ENCODE measurements at places on chromosomes 11 and 22.

DNA sequence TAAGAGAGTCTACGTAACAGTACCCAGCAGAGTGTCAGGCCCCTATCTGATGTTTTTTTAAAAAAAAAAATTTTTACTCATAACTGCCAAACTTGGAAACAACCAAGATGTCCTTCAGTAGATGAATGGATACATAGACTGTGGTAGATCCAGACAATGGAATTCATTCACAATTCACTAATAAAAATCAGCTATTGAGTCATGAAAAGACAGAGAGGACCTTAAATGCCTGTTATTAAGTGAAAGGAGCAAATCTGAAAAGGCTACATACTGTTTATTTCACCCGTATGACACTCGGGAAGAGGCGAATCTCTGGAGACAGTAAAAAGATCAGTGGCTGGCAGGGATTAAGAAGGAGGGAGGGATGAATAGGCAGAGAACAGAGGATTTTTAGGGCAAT, 541.4 kb upstream of the TENM4 start:
- no peaks in the 10 kb centered on the region for H3K4me1 ChIP-seq
- H3K27ac ChIP-seq: no peak overlapping the region
- H3K4me3 ChIP-seq: no peak overlapping the region
- no peaks in the 10 kb centered on the region for H3K27me3 ChIP-seq
- no peak for DNase-seq
- no peaks in the 10 kb centered on the region for H3K36me3 ChIP-seq

DNA sequence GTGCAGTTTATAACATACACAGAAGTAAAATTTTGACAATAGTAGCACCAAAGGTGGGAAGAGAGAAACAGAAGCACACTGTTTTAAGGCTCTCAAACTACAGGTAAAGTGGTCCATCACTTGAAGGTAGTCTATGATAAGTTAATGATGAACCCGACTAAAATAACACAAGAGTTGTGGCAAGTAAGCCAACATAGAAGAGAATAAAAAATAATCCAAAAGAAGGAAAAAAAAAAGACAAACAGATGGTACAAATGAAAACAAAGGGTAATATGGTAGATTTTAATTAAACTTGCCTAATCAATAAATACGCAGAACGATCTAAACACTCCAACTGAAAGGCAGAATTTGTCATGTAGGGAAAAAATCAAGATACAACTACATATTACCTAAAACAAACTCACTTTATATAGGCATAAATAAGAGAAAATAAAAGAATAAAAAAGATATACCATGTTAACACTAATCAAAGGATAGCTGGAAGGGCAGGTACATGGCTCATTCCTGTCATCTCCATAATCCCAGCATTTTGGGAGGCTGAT, 31.6 kb downstream of the DGCR2 start:
- H3K4me3 ChIP-seq: no peak overlapping the region
- DNase-seq: no peak
- H3K4me1 ChIP-seq: peaks cover 4% of the 10 kb centered on the region
- H3K27ac ChIP-seq: no peak overlapping the region
- H3K27me3 ChIP-seq: no peaks in the 10 kb centered on the region
- H3K36me3 ChIP-seq: peaks cover 13% of the 10 kb centered on the region

DNA sequence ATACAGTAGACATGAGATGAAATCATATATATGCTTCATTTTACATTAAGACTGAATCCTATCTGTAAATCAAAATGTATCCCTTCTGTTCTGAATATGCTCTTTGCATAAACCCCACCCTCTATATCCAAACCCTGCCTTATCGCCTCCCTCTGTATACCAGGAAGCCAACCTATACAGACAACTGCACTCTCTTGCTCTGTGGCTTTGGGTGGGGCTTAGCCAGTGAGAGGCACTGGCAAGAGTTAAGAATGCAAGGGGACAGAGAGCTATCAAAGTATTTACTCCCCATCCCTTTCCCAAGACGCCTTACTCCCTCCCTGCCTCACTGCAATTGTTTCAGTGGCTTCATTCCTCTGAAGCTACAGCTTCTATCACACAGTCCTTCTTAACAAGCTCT, 309.8 kb downstream of the TTC28 start:
- peaks cover 53% of the 10 kb centered on the region for H3K4me1 ChIP-seq
- DNase-seq: peak; percentile 63
- no peaks in the 10 kb centered on the region for H3K27me3 ChIP-seq
- H3K27ac ChIP-seq: peak overlapping the region; percentile 80

DNA sequence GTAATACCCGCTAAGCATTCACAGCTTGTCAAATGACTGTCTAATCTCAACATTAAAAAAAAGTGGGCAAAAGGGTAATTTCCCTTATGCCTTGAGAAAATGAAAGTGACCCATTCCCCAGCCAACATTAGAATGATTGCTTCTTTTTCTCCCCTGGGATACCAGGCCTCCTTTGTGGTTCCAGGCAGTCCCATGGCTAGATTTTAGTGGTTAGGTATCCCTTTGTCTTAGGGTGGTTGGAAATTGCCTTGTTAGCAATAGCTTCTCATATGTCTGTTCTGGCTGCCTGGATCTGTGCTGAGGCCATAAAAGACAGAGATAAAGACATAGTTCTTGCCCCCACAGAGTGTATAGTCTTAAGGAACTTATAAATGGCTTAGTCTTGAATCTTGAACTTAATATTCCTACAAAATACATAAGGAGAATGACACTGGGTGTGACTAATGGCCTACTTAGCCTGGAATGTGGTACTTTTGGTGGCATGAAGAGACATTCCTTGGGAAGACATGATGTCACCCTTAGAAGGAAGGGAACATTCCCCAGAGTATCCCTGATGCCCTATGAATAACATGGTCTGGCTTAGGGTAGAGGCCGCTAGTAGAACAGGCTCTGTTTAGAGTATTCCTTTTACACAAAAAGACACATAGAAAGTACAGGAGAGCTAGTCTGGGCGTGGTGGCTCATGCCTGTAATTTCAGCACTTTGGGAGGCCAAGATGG, 90.3 kb downstream of the ZBTB16 start:
- peaks cover 13% of the 10 kb centered on the region for H3K4me1 ChIP-seq
- peaks cover 13% of the 10 kb centered on the region for H3K27me3 ChIP-seq
- H3K27ac ChIP-seq: no peak overlapping the region
- no peak for DNase-seq

DNA sequence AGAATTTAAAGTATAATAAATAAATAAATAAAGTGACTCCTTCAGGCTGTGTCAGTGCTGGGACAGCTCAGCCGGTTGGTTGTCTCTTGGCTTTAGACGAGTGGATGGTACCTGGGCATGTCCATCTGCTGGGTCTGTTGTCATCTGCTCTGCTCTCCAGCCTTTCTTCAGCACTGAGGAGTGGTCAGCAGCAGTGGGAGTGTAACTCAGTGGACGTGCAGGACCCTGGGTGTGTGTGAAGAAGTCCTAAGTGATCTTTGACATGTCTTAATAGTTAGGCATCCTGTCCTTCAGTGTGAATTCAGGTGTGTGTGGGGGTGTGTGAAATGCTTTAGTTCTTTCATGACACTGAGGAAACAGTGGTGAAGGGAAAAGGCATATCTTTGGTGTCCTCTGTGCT, 24.3 kb downstream of the AMOTL1 start:
- peaks cover 13% of the 10 kb centered on the region for H3K27me3 ChIP-seq
- H3K4me3 ChIP-seq: no peak overlapping the region
- no peaks in the 10 kb centered on the region for H3K36me3 ChIP-seq
- H3K4me1 ChIP-seq: no peaks in the 10 kb centered on the region
- DNase-seq: no peak
- H3K27ac ChIP-seq: no peak overlapping the region

DNA sequence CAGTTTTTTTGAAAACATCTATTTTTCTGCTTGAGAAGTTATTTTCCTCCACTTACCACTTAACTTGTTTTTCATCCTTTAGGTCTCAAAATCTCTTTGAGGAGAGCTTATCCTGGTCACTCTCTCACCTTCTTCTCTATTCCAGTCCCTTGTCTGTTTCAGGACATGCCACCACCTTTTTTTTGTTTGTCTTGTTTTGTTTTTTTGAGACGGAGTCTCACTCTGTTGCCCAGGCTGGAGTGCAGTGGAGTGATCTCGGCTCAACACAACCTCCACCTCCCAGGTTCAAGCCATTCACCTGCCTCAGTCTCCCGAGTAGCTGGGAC, 4.6 kb upstream of the BCL2L13 start:
- no peaks in the 10 kb centered on the region for H3K27me3 ChIP-seq
- H3K27ac ChIP-seq: no peak overlapping the region
- DNase-seq: no peak
- no peak overlapping the region for H3K4me3 ChIP-seq
- H3K36me3 ChIP-seq: peaks cover 2% of the 10 kb centered on the region
- H3K4me1 ChIP-seq: peaks cover 18% of the 10 kb centered on the region

DNA sequence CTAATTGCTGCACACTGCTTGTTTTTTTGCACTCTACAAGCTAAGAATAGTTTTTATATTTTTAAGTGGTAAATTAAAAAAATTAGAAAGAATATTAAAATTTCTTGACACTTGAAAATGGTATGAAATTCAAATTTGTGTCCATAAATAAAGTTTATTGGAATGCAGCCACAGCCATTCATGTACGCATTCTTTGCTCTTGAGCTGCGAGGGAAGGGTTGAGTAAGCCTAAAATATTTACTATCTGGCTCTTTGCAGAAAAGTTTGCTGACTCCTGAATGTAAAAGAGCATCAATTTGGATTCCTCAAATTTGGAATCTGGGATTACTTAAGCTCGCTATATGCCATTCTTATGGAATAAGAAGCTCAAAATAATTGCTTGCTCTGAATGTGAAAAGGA, 3.4 kb upstream of the ADAMTS8 start:
- H3K4me3 ChIP-seq: no peak overlapping the region
- peaks cover 13% of the 10 kb centered on the region for H3K4me1 ChIP-seq
- DNase-seq: no peak
- no peak overlapping the region for H3K27ac ChIP-seq
- H3K27me3 ChIP-seq: peaks cover 63% of the 10 kb centered on the region
- H3K36me3 ChIP-seq: peaks cover 2% of the 10 kb centered on the region

- no peak for DNase-seq
- H3K4me3 ChIP-seq: no peak overlapping the region
- H3K4me1 ChIP-seq: no peaks in the 10 kb centered on the region
- H3K27ac ChIP-seq: no peak overlapping the region
Observed at GRCh38 chr11:10272132-10272531, 21.9 kb downstream of the SBF2 start.

DNA sequence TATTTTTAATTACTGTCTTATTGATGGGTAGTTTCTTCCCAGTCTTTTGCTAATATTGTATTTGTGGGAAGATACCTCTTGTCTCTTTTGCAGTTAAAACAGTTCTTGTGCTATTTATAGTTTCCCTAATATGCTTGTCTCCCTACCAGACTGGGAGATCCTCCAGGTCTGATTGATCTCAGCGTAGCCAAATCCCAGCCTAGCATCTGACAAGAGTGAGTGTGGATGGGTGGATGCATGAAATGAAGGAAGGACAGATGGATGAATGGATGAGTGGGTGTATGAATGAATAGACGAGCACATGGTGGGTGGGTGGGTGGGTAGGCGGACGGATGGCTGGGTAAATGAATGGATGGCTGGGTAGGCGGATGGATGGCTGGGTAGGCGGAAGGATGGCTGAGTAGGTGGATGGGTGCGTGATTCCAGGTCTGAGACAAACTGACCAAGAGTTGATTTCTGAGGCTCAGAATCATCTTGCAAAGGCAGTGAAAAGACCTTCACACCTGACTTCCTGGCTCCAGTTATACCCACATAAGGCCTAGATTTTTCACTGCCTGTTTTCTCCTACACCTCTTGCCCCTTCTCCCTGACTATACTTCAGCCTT, 11.4 kb downstream of the DNAJB13 start:
- H3K4me1 ChIP-seq: peaks cover 18% of the 10 kb centered on the region
- H3K36me3 ChIP-seq: no peaks in the 10 kb centered on the region
- H3K27me3 ChIP-seq: peaks cover 44% of the 10 kb centered on the region
- no peak for DNase-seq
- H3K27ac ChIP-seq: no peak overlapping the region

GRCh38 chr11:125688632-125689031, 8.0 kb upstream of the ACRV1 start:
- H3K4me1 ChIP-seq: no peaks in the 10 kb centered on the region
- DNase-seq: no peak
- H3K27ac ChIP-seq: no peak overlapping the region
- H3K4me3 ChIP-seq: no peak overlapping the region

GRCh38 chr11:72969894-72970335, 155.7 kb downstream of the ATG16L2 start:
- no peak for DNase-seq
- peaks cover 34% of the 10 kb centered on the region for H3K4me1 ChIP-seq
- H3K27me3 ChIP-seq: no peaks in the 10 kb centered on the region
- peak overlapping the region; percentile 49 for H3K27ac ChIP-seq

GRCh38 chr11:47185305-47186075, 744 bp downstream of the PACSIN3 start:
- peaks cover 59% of the 10 kb centered on the region for H3K27me3 ChIP-seq
- peak overlapping the region; percentile 48 for H3K4me3 ChIP-seq
- H3K36me3 ChIP-seq: no peaks in the 10 kb centered on the region
- no peak overlapping the region for H3K27ac ChIP-seq
- DNase-seq: peak; percentile 29

DNA sequence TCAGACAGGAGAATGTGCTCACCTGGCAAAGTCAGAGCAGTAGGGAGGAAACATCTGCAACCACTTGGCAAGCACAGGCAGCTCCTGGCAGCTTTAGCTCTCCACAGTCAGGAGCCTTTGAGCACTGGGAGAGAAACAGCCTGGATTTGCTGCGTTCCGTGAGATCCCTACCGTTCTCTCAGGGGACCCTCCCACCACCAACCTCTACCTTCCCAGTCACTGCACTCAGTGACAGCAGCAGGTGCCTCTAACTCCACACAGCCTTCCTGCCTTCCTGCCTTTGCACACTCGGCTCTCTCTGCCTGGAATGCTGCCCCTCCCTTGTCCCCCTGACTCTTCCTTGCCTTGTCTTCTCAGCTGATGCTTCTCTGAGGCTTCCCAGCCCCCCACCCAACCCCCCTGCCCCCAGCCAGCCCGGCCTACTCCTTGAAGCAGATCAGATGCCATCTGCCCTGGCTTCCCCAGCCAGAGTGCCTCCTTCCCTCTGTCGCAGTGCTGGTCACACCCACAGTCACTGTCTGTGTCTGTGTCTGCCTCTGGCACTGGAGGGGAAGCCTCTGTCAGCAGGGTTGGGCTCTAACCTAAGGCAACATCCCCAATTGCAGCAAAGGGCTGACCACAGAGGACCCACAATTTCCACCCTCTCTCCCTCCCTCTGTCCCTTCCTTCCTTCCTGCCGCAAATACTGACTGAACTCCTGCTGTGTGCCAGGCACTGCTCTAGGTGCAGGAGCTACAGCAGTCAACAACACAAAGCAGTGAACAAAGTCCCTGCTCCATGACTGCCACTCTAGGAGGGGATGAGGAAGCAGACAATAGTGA, 14.9 kb upstream of the TSKU start:
- peaks cover 26% of the 10 kb centered on the region for H3K27me3 ChIP-seq
- peaks cover 55% of the 10 kb centered on the region for H3K4me1 ChIP-seq
- peak overlapping the region; percentile 35 for H3K4me3 ChIP-seq
- peak; percentile 70 for DNase-seq
- peak overlapping the region; percentile 86 for H3K27ac ChIP-seq
- no peaks in the 10 kb centered on the region for H3K36me3 ChIP-seq

- no peaks in the 10 kb centered on the region for H3K36me3 ChIP-seq
- H3K27ac ChIP-seq: no peak overlapping the region
- no peaks in the 10 kb centered on the region for H3K27me3 ChIP-seq
- H3K4me3 ChIP-seq: no peak overlapping the region
- no peak for DNase-seq
Observed at GRCh38 chr11:17918049-17918605, 94.7 kb downstream of the SERGEF start.

- DNase-seq: peak; percentile 62
- peaks cover 16% of the 10 kb centered on the region for H3K36me3 ChIP-seq
- H3K4me1 ChIP-seq: peaks cover 32% of the 10 kb centered on the region
- H3K27me3 ChIP-seq: peaks cover 39% of the 10 kb centered on the region
- peak overlapping the region; percentile 93 for H3K4me3 ChIP-seq
Observed at GRCh38 chr11:33773404-33773986, 825 bp downstream of the FBXO3 start.
